Stimulated activated effector memory CD8-positive, alpha-beta T cell treated with anti-CD3 and anti-CD28 coated beads, Interleukin-12 subunit alpha, Interleukin-12 subunit beta, amount 100 ng/mL, for 72 hours (primary cell): ENCODE measurements at places on chromosomes 2 and 18.
A peak's percentile ranks its signal among the peaks of the same experiment; 100 is the strongest.

DNA sequence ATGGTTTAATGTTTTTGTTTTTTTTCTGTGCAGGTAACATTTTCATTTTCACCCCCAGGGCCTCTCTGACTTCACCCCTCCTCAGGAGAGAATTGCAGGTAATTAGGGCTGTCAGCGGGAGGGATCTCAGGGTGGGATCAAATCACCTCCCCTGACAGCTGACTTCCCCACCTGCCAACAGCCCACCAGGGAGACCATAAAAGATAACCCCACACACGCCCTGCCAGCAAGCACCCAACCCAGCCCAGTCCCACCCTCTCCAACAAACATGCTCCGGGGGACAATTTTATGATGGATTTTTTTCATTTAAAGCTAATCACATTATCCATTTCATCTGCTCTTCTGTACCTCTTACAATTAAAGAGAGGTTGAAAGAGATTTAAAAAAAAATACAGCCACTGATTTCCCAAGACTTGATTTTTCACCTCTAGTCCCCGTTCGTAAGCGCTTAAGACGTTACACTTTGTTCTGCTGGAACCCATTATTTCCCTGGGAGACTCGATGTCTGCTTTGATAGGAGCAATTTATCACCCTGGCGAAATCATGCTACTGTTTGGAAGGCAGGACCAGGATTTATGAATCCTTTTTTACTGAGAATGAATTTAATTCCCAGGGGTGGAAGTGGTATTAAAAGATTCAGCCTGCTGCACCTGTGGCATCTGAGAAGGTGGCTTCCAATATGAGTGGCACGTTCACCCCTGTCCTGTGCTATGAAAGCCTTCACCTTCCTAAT is 232.9 kb upstream of the ID2 start:
- DNase-seq = no peak

- DNase-seq = no peak
These were observed 105.1 kb upstream of the ITGB6 start for GRCh38 chr2:160305081-160305750.

- DNase-seq = peak; percentile 27
These were observed 12.4 kb downstream of the DYM start for GRCh38 chr18:49447810-49448745.

GRCh38 chr2:216688731-216689340 is 6.5 kb downstream of the IGFBP5 start:
- no peak for DNase-seq

DNA sequence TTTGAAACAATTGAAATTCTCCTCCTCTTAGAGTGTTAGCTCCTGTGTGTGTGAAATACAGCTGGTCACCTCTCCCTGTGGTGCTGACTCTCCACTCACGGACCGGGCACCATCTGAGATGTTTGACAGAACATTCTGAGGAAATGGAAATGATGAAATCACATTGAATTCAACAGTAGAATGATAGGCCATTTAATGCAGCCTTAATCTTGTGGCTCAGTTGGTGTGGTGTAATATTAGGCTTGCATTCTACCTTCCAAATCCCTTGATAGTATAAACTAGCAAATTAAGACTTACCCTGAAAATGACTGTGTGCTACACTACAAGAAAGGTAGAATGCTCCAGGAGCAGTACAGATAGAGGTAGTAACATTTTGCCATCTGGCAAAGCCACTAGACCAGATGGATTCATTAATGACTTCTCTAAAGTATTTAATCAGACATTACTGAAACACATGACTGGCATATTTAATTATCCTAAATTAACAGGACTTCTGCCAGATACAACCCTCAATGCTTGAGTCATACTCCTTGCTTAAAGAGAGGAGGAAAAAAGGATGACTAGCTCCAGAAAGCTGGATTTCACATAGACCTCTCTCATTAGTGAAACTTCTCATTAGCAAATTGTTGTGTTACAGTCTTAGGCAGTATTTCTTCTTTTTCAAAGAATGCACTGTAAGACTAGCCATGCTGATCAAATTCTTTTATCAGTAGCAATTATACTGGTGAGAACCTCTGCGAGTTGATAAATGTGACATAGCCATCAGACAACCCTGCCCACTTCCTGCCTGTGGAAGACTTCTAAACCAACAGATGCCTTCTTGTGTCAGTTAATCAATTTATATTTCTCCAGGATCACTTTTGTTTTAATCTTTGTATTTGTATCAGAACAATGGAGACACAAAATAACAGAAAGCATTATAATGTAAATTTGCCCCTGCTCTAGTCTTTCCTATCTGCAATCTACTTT is 80.6 kb downstream of the EML6 start:
- no peak for DNase-seq

- no peak for DNase-seq
These were observed 43.0 kb upstream of the ITGB6 start for GRCh38 chr2:160242893-160243564.

DNA sequence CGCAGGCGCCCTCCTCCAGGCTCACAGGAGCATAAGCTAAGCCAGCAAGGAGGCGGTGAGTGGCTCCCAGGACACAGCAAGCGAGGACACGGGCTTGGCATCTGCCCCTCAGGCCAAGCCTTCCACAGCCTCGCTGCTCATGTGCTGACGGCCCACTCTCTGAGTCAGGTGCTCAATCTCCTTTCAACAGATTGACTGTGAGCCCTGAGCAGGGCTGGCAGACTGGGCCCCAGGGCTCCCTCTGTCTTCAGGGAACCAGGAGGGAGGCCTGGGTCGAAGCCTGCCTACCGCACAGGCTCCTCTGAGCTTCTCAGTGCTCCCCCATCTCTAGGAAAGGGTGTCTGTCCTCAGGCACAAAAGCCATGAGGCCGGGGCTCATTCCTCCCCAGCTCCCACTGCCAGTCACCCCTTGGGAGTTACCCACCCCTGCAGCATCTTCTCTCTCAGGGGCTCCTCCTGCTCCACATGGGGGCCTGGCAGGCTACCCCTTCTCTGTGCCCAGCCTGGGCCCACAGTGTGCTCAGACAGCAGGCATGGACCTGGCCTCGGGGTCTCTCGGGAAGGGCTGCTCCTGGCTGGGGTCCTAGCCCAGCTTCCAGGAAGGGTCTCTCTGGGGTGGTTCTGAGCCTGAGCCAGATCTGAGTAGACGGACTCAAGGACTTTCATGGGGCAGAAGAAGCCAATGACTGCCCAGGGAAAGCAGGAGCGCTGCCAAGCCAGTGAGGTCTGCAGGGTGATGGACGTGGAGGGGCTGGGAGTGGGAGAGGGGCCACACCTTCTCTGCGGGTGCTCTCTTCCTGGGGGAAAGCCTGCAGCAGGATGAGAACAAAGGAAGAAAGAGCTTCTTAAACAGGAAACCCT is 138.0 kb upstream of the GPC1 start:
- DNase-seq = no peak

GRCh38 chr2:172179045-172179701 is 76.5 kb upstream of the DLX2 start:
- no peak for DNase-seq
